GM23248 (cell line): ENCODE measurements at places on chromosomes 11 and 22.
A peak's percentile ranks its signal among the peaks of the same experiment; 100 is the strongest.

DNA sequence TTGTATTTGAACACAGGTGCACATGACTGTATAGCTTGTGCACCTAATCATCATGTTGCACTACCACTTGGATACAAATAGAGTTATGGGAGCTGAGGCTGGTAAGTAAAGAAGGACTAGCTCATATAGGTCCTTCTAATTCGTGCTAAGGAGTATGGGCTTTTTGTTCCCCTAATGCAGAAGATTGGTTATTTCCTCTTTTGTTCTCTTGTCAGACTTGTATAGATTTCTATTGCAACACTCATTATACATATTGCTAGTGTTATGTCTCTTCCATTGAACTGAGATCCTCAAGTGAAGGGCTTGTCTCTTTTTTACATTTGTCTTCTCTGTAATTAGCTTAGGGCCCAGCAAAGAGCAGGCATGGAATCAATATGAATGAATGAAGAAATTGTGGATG, 54.1 kb upstream of the ARHGAP20 start:
- no peak for DNase-seq

- DNase-seq, result no peak
Observed at GRCh38 chr11:113481672-113482071, 6.5 kb upstream of the DRD2 start.

- DNase-seq, result no peak
Observed at GRCh38 chr11:125124618-125124992, 13.2 kb upstream of the TMEM218 start.

DNA sequence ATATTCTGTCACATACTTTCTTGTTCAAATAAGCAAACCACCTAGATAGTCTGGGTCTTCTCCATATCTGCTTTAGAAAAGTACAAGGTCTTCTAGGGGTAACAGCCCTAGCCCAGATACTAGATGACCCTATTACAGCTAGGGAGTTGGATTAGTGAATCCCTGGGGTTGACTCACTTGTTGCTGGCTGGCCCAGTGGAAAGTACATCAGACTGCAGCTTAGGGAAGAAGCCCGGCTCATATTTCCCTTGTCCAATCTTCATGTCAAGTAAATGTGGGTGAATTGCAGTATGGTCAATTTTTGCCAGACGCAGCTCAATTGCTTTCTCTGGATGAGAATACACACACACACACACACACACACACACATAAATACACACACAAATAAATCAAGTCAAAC, 79.1 kb upstream of the SCUBE2 start:
- DNase-seq, result peak; percentile 81

DNA sequence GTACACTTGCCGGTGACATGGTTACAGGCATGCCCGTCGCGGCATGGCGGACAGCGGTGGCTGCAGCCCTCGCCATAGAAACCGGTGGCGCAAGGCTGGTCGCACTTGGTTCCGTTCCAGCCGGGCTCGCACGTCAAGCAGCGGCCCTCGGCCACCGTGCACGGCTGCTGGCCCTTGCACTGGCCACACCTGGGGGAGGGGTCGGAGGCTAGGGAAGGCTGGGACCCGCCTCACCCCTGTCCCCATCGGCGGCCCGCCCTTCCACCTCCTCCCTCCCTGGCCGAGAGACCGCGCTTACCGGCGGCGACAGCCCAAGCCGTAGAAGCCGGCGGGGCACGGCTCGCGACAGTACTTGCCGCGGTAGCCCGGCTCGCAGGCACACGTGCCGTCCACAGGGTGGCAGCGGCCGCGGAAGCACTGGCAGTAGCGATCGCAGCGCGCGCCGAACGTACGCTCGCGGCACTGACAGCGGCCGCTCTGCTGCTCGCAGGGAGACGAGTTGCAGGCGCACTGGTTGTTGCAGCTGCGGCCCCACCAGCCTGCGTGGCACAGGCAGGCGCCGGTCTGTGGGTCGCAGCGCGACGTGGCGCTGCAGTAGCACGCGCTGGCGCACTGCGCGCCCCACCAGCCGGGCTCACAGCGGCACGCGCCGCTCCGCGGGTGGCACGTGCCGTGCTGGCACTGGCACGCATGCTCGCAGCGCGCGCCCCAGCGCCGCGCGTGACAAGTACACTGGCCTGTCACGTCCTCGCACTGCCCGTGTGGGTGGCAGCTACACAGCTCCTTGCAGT, 6.7 kb downstream of the SCARF2 start:
- DNase-seq, result peak; percentile 75

GRCh38 chr22:28381429-28382167, 298.0 kb downstream of the TTC28 start:
- peak; percentile 56 for DNase-seq

GRCh38 chr22:31138126-31138525, 2.2 kb downstream of the PLA2G3 start:
- no peak for DNase-seq

- peak; percentile 84 for DNase-seq
Observed at GRCh38 chr22:41048791-41049717, 43.3 kb upstream of the EP300 start.

DNA sequence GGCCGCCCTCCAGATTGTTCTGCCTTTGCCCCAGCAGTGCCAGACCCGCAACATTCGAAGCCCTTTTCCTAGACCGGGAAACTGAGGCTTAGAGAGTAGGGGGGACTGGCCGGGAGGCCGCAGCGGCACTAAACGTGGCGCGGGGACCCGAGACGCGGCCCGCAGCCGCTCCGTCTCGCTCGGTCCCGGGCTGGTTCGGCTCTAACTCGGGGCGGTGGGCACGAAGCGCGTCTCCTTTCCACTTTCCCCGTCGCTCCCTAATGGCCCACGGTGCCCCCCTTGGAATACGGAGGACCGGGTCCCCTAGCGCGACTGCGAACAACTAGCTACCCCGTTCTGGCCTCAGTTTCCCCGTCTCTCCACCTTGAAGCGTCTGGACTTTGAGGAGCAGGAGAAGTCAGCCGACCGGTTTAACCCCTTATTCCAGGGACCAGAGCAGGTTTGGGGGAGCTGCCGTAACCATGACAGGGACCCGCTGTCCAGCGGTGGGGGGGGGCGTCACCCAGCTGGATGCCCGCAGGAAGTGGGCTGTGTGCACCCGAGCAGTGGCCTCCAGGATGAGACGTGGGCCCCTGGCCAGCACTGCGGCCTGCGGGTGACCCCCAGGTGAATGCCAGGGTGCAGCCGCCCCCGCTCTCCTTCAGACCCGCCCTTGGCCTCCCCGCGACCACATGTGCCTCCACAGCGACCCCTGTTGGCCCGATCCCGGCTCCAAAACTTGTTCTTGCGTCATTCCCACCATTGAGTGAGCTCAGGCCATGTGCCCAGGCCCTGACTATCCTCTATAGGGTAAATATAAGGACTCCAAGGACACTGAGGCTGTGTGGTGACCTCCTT, 1.1 kb downstream of the CDC42EP1 start:
- DNase-seq, result peak; percentile 94

DNA sequence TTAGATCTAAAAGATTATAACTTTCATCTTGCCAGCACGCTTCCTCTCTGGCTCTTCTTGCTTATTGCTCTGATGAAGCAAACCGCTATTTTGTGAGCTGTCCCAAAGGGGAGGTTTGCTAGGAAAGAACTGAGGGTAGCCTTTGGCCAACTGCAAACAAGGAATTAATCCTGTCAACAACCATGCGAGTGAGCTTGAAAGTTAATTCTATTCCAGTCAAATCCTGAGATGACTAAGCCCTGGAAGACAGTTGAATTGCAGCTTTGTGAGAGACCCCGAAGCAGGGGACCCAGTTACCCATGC, 10.3 kb upstream of the RNF141 start:
- no peak for DNase-seq

DNA sequence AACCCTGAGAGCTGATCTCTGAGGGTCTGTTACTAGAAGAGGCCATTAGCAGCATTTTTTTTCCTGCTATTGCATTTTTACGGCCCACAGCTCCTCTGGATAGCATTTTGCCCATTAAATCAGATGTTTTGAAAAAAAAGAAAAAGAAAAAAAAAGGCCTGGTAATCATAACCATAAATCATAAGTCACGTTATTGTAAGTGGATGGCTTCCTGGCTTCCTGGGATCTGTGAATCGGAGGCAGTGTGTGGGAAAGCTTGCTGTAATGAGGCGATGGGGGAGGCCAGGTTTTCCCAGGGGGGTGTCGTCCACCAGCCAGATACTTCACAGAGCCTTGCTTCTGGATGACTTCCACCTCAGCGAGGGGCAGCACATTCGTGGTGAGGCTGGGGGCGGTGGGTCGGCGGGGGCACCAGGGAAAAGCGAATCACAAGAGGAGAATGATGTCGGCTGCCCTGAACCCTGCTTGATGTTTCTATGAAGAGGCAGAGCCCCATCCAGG, 106.5 kb upstream of the SYT13 start:
- DNase-seq, result no peak

DNA sequence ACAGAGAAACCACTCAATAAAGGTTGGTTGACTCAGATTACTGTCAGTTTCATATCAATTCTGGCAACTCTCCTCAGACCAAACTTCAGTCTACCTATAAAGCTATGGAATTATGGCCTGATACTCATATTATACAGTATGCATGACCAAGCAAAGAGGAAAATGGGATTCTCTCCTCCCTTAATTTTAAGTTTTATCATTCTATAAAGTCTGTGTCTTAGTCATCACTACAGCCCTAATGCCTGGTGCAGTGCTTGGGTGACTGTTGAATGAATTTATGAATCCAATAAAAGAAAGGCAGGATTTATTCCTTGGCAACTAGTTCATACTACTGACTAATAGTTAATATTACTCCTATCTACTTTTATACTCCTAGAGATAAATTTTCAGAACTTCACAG, 37.6 kb upstream of the GRAMD1B start:
- DNase-seq, result no peak

- DNase-seq, result no peak
Observed at GRCh38 chr11:62513626-62514025, 33.0 kb downstream of the AHNAK start.

DNA sequence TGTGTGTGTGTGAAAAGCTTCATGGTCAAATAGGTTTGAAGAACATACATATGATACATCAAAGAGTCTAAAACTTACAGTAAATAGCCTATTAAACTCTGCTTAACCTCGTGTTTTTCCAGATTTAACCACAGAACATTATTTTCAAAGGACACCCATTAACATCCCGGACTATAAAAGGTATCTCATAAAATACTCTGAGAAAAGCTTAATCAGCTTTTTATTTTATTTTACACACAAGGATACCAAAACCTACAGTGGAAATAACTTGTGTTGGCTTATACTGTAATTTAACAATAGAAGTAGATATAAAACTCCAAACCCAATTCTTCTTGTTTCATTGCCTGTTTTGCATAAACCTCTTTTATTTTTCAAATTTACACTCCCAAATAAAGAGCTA, 49.8 kb upstream of the CHRNA10 start:
- DNase-seq, result no peak

DNA sequence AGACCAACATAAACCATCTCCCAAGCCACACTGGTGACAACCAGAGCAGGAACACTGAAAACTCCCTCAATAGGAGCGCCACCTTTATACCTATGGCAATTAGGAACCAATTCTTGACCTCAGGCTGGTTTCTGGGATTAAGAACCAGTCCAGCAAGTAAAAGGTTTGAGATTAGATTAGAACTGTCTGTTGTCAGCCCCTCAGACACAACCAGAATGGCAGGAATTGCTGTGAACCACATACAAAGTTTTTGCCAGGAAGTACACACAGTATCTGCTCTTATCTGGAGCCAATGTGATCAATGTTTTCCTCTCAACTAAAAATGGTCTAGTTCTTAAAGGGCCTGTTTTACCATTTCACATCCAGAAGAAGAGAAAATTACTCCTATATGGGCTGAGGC, 55.2 kb downstream of the RBFOX2 start:
- DNase-seq, result no peak

DNA sequence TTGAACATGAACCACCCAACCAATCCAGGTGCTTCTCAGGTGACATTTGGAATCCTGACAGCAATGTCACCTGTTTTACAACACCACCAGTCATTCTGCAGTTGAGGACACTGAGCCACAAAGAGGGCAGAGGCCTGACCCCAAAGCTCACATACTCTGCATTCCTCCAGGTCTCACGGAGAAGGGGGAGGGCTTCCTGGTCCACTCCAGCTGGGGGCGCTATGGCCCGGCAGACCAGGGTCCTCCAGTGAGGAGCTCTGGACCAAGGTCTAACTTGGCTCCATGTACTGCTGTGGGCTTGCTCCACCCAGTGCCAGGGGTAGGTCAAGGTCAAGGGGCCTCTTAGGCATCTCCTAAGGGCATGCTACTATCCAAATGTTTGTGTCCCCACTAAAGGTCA, 1.5 kb upstream of the PNPLA3 start:
- DNase-seq, result no peak

GRCh38 chr11:120029321-120029720, 108.6 kb downstream of the TRIM29 start:
- DNase-seq, result no peak

DNA sequence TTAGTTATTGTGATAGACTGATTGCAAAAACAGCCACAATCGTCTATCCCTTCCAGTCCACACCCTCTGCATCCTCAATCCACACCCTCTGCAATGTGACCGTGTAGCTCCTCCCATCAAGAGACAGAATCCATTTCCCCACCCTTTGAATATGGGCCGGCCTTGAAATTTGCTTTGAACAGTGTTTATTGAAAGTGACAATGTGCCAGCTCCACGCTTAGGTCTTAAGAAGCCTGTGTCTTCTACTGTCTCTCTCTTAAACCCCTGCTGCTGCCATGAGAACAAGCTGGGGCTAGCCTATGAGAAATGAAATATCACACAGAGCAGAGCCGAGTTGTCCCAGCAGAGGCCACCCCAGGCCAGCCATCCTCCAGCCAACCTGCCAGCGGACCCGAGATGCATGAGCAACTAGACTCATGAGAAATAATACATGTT, 22.3 kb upstream of the MICAL2 start:
- peak; percentile 90 for DNase-seq

- DNase-seq, result peak; percentile 51
Observed at GRCh38 chr11:109426442-109427240, 4.7 kb downstream of the C11orf87 start.

GRCh38 chr22:33397381-33397907, 339.3 kb upstream of the SYN3 start:
- DNase-seq, result peak; percentile 12

DNA sequence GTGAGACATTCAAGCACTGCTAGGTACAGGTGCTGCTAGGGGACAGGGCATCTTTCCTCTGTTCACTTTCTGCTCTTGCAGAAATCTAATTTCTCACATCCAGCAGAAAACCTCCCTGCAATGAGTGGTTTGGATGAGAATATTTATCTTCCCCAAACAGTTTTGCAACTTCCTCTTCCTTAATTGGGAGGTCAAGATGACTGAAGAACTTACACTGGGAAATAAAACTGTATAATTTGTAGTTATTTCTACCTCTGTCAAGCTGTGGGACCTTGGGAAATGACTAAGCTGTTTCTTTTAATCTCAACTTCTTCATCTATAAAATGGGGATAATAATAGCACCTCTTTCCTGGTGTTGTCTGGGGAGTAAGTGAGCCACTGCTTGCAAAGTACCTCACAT, 69.8 kb downstream of the PRR5L start:
- peak; percentile 46 for DNase-seq

GRCh38 chr11:35111161-35112055, 27.6 kb upstream of the CD44 start:
- DNase-seq, result peak; percentile 91

GRCh38 chr11:10809373-10810160, 841 bp upstream of the EIF4G2 start:
- peak; percentile 86 for DNase-seq

- DNase-seq, result no peak
Observed at GRCh38 chr11:10584071-10584501, 15.6 kb upstream of the LYVE1 start.

GRCh38 chr22:47060718-47061117, 298.3 kb downstream of the TBC1D22A start:
- DNase-seq, result no peak

- peak; percentile 92 for DNase-seq
Observed at GRCh38 chr11:62786318-62787004, 741 bp upstream of the TMEM179B start.
